ENCODE measurements at places on chromosomes 1 and 21. TPM values are rescaled to one million over a fixed set of nuclear protein-coding genes. Genes with fewer than 3 reads are reported as not detected.

- no peak for DNase-seq
- H3K4me1 ChIP-seq, result no peaks in the 10 kb centered on the region
- H3K36me3 ChIP-seq, result no peaks in the 10 kb centered on the region
- H3K4me3 ChIP-seq, result no peak overlapping the region
- peaks cover 47% of the 10 kb centered on the region for H3K27me3 ChIP-seq
Measured at GRCh38 chr1:205570173-205570501, 61.7 kb downstream of the ELK4 start.

Gene SCYL3
- 7.2 TPM for polyA plus RNA-seq

DNA sequence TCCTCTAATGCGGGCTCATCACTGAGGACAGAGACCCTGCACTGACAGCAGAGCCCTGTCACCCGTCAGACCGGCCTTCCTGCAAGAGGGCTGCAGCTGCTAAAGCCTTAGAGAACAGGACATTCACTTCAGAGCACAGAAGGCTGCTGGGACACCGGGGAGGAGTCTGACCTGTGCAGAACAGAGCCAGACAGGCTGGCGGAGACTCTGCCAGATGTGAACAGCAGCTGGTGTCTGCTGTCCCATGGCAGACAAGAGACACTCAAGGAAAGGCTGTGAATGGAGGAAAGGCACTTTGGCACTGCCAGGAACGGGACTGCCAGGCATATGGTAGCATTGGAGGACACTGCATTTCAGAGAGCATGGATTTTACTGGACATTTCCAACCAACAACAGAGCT lies 21.4 kb downstream of the MRAP start:
- H3K27me3 ChIP-seq, result no peaks in the 10 kb centered on the region
- H3K4me1 ChIP-seq, result no peaks in the 10 kb centered on the region

DNA sequence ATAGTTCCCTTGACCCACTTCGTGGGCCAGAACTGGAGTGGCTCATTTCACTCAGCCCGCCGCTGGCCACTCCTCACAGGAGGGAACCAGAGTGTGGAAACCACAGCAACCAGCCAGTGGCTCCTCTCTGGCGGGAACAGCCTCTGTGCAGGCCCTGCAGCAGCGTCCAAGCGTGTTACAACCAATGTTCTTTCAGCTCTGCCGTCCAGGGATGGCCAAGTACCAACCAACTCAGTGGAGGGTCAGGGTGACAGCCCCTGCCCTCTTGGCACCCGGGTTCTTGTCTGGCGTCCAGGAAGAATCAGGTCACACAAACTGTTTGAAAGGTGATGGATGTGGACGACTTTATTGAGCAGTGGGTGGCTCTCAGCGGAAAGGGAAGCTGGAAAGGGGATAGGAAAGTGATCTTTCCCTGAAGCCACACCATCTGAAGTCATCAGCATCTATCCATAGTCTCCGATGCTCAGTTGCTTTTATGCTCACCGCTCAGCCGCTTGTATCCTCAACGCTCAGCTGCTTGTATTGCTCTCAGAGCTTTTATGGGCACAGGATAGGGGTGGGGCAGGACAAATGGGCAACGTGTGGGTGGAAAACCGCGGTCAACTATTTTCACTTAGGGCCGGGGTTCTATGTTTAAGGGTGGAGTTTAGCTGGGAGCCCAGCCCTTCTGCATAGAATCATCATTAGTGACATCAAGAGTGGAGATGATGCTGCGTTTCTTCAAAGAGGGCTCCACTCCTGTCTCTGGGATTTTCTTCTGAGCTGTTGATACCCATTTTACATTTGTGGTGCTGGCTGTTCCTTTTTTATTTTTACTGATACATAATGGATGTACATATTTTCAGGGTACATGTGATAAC lies 250.2 kb downstream of the RRAGC start:
- no peak overlapping the region for H3K4me3 ChIP-seq
- no peaks in the 10 kb centered on the region for H3K27me3 ChIP-seq
- DNase-seq, result no peak

DNA sequence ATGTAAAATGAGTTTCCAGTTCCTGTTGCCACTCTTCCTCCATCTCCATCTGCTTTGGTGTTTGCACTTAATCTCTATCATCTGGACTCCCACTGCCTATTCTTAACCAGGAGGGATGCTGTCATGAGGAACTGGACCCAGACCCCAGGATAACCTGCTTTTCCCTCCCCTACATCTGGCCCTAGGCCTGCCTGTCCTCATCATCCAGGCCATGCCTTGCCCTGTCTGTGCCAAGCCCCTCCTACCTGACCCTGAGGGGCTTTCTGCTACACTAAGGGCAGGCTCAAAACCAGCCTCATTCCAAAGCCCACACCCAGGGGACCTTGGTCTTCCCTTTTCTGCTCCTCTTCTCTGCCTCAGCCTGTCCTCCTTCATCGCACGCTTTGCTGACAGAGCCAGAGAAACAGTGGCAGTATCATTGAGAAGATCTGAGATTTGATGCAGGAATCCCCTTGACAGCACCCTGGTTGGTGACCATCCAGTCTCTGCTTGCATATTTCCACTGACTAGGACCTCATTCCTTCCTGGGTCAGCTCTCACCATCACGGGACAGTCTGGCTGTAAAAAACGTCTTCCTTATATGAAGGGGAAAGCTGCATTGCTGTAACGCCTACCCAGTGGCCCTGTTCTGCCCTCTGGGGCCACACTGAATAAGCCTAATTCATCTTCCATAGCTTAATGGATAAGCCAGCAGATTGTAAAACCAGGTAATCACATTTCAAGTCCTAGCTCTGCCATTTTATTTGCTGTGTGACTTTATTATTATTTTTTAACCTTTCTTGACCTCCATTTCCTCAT lies 38.8 kb downstream of the PLXNA2 start:
- no peak for DNase-seq
- H3K4me1 ChIP-seq, result peaks cover 13% of the 10 kb centered on the region
- H3K27ac ChIP-seq, result no peak overlapping the region
- H3K27me3 ChIP-seq, result no peaks in the 10 kb centered on the region
- no peak overlapping the region for H3K4me3 ChIP-seq
- H3K36me3 ChIP-seq, result no peaks in the 10 kb centered on the region

Gene ISG15
- polyA plus RNA-seq, result 24.2 TPM

GRCh38 chr21:26555540-26556146 lies 17.4 kb downstream of the CYYR1 start:
- H3K27me3 ChIP-seq, result no peaks in the 10 kb centered on the region
- H3K4me3 ChIP-seq, result no peak overlapping the region
- DNase-seq, result no peak
- no peaks in the 10 kb centered on the region for H3K36me3 ChIP-seq

Gene FAM72D
- polyA plus RNA-seq, result 2.1 TPM

Gene FBXO2
- polyA plus RNA-seq, result 0.81 TPM

DNA sequence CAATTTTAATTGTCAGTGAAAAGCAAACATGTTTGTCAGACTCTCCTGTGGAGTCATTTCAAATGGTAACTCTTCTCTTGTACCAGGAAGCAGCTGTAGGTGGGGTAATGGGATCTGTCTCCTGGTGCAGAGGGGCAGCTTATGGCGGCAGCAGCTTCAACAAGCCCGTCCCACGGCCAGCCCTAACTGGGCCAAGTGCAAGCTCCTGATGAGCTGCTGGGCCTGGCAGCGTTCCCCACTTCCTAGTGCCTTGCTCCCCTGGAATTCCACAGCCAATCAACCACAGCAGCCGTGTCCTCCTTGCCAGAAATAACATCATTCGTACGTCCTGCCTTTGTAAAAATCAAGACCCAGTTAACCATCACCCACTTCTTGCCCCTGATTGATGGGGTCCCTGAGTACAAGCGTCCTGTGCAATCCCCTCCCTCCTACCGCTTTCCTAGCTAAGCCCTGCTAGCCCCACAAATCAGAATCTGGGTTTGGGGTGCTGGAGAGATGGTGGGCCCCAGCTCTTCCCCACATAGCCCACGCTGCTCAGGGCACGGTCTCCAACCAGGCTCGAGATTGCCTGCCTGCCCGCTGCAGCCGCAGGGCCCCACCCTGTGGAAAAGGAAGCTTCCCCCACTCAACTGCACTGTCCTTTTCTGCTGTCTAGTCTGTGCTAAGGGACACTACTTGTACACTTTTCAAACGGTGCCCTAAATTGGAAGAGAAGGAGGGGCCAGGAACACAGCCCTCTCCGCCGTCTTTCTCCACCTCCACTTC lies 61.2 kb downstream of the TOR1AIP2 start:
- H3K27ac ChIP-seq, result no peak overlapping the region
- no peaks in the 10 kb centered on the region for H3K36me3 ChIP-seq
- H3K27me3 ChIP-seq, result peaks cover 20% of the 10 kb centered on the region
- no peak overlapping the region for H3K4me3 ChIP-seq

Gene CELSR2
- polyA plus RNA-seq, result 0.67 TPM

Measured in fibroblast of lung (primary cell).